ENCODE measurements at places on chromosomes 7 and 10.

DNA sequence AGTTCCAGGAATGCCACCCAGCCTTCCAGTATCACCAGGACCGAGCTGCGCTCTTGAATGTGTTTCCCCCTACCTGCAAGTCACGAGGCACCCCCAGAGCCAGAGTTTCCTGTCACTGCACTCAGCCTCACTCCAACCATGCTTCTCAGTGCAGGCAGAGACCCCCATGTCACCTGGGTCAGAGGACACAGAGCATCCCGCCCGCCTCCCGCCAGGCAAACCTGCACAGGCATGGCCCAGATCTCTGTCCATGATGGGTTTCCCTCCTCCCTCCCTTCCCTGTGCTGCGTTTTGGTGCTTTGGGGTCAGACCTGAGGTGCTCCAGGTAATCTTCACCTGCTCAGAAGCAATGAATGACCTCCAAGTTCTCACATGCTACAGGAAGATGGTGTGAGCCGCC, 3.1 kb upstream of the RET start:
- no peak for DNase-seq

- no peak for DNase-seq
Observed at GRCh38 chr10:43259213-43259991, 7.5 kb downstream of the RASGEF1A start.

- no peak for DNase-seq
Observed at GRCh38 chr10:24453404-24453830, 244.5 kb downstream of the KIAA1217 start.

GRCh38 chr10:33573606-33574005, 239.1 kb upstream of the NRP1 start:
- DNase-seq, result no peak

DNA sequence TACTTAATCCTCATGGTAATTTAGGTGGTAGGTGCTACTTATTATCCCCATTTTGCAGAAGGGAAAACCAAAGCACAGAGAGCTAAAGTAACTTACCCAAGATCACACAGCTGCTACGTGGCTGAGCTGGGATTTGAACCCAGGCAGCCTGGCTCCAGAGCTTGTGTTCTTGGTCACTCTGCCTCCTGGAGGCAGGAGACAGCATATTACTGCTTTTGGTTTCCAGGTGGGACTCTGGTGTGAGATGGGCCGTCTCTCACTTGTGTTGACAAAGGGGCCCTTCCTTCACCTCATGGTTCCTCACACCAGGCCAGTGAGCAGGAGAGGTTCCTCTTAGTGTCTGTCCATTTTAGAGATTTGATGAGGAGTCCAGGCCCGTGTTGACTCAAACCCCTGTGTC, 79.8 kb upstream of the PPIF start:
- DNase-seq, result no peak

DNA sequence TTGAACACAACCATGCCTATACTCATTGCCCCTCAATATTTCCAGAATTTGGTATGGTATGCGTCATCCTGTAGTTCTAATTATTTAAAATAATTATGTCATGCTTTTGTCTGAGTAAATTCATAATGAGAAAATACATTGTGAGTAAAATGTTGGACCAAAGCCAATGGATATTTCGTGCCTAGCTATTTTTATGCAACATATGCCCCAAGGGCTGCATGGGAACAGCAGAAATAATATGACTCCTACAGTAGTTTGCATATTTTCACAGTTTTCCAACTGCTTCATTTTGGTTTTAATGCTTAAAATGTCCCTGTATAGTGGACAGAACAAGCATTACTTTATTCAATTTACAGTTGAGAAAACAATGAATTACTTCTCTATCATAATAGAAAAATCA, 1115.6 kb upstream of the GHITM start:
- DNase-seq, result no peak

DNA sequence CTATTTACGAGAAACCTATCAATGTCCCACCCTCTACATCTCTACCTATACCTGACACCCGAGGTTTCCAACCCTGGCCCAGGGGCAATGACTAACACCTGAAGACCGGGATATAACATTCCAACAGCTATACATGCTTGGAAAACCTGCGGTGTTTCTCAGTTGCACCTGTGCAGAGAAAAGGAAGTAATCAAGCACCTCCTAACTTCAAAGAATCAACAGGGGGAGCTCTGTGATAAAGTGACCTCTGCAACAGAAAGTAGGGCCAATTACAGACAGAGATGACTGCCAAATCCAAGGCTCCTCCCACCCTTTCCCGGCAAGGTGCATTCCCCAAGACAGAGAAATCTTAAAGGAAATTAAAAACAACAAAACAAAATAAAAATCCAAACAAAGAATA, 41.3 kb downstream of the CCDC6 start:
- no peak for DNase-seq

GRCh38 chr7:33926535-33926934, 21.2 kb downstream of the BMPER start:
- DNase-seq, result no peak

DNA sequence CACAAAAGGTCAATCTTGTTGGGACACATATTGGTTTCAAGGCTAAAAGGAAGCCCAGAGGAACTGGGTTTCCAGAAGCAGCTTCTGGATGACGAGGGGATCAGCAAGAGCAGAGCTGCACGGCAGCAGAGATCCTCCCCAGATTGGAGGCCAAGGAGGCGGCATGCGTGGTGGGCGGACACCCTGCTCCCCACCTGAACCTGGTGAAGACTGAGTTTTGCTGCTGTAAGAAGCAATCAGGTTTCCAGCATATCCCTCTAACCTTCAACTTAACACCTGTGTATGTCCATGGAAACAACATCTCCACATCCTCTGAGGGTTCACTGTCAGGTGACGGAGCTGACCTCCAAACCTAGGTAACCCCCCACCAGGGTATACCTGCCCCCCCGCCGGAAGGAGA, 35.1 kb downstream of the SLIT1 start:
- no peak for DNase-seq

- peak; percentile 39 for DNase-seq
Observed at GRCh38 chr7:129829737-129830631, 122.8 kb downstream of the UBE2H start.

- DNase-seq, result no peak
Observed at GRCh38 chr10:81953420-81953819, 78.4 kb downstream of the NRG3 start.

DNA sequence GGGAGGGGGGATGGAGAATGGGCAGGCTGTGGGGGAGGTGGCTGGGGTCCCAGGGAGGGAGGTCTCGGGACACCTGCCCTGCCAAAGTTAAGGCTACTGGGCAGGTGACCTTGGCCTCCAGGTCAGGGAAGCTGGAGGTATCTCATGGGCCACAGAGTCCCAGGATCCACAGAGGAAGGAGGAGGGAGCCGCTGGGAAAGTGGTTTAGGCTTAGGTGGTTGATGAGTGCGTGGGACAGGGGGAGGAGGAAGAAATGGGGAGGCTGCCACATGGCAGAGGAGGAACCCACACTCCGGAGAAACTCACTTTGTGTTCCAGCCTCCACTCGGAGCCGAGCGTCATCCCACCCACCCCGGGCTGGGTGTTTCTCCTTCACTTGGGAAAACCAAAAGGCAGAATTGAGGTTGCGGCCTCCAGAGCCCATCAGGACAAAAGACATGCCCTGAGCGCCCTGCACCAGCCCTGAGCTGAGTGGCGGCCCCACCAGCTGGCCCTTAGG, 46.1 kb downstream of the ASB13 start:
- DNase-seq, result no peak

GRCh38 chr10:5297466-5297865, 67.3 kb upstream of the UCN3 start:
- no peak for DNase-seq

- no peak for DNase-seq
Observed at GRCh38 chr7:29359482-29360093, 165.0 kb downstream of the CHN2 start.

DNA sequence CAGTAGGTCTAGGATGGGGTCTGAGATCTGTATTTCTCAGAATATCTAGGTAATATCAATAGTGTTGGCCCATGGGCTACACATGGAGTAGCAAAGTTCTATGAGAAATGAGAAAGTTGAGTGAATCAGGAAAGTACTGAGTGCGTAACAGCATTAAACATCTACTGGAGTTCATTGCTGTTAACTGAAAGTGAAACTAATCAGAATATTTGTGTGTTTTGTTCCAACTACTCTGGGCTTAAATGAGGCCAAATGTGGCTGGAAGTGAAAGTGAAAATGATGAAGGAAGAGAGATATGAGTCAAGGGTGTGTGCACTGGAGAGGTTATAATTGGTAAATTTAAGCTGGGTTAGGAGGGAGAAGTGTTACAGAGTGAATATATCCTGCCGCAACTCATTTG, 46.5 kb downstream of the TMEM106B start:
- peak; percentile 2 for DNase-seq

GRCh38 chr10:98125940-98126631, 8.4 kb upstream of the R3HCC1L start:
- DNase-seq, result no peak

DNA sequence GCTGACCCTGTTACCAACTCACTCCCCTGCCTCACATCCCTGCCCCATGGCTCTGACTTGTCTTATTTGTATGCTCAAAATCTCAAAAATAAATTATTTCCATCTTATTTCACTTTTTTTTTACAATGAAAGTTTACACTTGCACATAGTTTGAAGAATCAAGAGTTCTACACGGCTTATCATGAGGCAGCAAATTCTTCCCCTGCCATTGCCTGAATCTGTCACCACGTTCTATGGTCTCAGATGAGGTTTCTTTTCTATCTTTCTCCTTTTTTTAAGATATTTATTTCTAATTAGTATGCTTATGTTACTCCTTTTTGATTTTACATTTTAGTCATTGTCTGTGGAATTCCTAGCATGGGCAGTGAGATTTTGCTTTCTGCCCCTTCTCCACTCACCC, 28.4 kb downstream of the ARHGAP22 start:
- DNase-seq, result no peak

- no peak for DNase-seq
Observed at GRCh38 chr7:115070311-115070710, 148.4 kb downstream of the MDFIC start.

GRCh38 chr10:51007781-51008180, 66.5 kb upstream of the PRKG1 start:
- DNase-seq, result no peak

- no peak for DNase-seq
Observed at GRCh38 chr7:132800522-132800921, 224.3 kb upstream of the PLXNA4 start.

- no peak for DNase-seq
Observed at GRCh38 chr10:19929506-19930140, 113.4 kb downstream of the PLXDC2 start.

DNA sequence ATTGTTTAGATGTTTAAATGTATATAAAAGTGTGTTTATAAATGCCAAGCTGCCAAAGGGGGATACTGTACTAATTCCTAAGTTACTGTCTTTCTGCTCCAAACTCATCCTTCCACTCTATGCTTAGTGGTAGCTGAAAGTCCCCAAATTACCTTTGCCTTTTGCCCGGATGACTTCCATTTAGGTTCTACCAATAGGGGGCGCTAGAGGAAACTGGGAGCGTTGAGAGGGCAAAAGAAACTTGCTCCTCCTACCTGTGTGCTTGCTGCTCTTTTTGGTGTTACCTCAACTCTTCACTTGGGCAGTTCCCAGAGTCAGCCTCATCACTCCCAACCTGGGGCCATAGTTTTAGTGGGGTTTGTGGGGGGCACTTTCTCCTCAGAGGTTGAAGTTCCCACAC, 5.9 kb upstream of the OR2A25 start:
- no peak for DNase-seq

- DNase-seq, result no peak
Observed at GRCh38 chr10:101285519-101286070, 56.3 kb upstream of the LBX1 start.
